ENCODE measurements at places on chromosomes 6 and 20.
A peak's percentile ranks its signal among the peaks of the same experiment; 100 is the strongest.

GRCh38 chr6:170248861-170249600 is 41.8 kb downstream of the DLL1 start:
- no peak for DNase-seq

- no peak for DNase-seq
These were observed 214.6 kb upstream of the CNR1 start for GRCh38 chr6:88380618-88381288.

- DNase-seq: no peak
These were observed 38.5 kb downstream of the PXDC1 start for GRCh38 chr6:3712827-3713665.

DNA sequence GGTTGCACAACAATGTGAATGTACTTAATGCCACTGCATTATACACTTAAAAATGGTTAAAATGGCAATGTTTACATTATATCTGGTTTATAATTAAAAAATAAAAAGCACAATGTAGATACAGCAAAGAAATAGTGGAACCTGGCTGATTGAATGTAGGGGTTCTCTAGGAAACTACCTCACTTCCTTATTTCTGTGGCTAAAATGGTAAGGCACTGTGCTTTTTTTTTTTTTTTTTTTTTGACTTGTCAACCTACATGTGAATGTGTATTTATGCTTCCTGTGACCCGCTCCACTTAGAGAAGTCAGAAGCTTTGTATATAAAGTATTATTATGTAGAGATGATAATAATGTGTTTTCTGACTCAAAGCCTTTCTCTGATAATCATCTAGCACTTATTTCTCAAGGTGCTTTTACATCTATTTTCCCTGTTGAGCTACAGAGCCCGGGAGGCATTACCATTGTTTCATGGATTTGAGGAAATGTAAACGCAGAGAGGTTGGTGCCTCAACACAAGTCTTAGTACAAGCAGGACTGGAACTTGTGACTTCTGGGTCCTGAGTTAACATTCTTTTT is 55.0 kb downstream of the SOX4 start:
- no peak for DNase-seq

DNA sequence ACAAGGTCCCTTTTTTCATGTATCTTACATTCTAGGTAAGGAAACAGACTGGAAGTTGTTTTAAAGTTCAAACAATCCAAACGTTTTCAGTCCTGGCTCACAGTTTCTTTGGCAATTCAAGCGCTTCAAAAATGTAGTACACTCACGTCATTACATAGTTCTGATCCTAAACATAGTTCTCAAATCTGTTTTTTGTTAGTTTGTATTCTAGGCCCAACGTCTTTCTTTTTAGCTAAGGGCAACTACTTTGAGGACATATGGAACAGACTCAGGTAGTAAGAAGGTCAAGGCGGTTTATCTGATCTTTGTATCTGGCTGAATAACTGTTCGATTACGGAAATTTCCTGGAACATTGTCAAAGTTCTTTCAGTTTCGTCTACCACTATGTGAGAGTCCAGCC is 36.9 kb upstream of the PLCB4 start:
- DNase-seq: no peak

GRCh38 chr6:1255636-1256365 is 56.1 kb upstream of the FOXQ1 start:
- DNase-seq: no peak

DNA sequence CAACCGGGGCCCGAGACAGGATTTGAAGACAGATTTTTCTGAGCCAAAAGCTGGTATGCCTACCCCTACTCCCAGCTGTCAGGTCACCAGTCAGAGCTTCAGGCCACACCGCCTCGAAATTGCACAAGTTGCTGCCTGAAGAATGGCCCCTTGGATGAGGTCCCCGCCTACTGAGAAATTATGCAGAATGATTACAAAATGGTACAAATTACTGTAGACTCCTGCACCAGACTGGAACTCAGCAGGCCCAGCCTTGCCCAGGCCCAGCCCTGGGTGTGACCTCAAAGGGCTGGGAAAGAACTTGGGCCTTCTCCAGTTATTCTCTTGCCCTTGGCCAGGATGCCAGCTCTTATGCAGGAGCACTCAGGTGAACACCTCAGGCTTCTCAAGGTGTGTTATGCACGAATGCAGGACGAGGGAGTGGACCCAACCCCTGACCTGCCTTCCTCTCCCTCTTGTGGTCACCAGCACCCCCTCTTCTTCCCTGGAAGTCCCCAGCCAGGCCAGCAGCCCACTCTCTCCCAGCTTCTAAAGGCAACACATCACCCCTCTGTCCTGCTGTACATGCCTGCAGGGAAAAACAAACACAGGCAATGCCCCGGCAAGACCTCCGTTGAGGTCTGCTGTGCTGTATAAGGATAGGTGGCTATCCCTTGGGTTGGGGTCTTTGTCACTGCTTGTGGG is 88.7 kb upstream of the NAA20 start:
- DNase-seq: no peak

- DNase-seq: no peak
These were observed 18.3 kb downstream of the COL9A3 start for GRCh38 chr20:62834967-62835730.

DNA sequence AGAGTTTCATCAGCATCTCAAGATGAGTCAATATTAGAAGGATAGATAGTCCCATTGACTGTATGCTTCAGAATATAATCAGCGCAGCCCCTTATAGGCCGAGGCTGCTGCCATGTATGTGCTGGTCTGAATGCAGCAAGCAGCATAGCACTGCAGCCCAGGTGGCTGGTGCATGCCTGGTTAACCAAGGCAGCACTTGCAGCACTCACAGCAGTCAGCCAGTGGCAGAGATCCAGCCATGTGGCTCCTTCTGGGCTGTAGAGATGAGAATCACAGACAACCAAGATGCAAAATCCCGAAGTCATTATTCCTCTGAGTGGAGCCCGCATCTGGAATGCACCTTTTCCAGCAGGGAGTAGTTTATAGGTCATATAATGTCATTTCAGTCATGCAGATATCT is 251.9 kb downstream of the UST start:
- no peak for DNase-seq

- peak; percentile 30 for DNase-seq
These were observed 6.6 kb upstream of the GUCA1A start for GRCh38 chr6:42166444-42167141.

GRCh38 chr20:11394145-11394833 is 523.4 kb upstream of the BTBD3 start:
- DNase-seq: no peak

DNA sequence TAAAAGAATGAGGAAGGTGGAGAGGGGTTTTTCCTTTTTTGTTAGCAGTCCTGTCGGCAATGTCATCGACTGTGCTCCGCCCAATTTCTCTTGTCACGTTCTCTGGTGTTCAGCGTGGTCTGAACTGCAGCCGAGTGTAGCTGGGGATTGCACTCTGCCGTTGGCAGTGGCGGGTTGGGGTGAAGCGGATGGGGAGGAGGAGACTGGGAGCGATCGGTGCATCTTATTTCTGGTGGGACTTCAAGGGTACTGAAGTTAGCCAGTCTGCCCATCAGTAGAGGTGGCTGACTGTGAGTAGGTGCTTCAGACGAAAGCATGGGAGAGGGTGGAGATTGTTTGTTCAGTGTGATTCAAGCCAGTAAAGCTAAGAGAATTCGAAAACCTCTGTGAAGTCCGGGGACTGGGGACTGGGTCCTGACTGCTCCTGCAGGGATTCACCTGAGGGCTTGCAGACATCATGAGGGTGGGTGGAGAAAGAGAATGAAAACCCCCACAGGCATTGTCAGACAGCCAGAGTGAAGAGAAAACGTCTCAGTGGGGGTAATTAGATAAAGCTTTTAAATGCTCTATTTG is 5.1 kb downstream of the RREB1 start:
- no peak for DNase-seq

GRCh38 chr20:59308493-59309201 is 8.2 kb downstream of the EDN3 start:
- no peak for DNase-seq

GRCh38 chr20:61768571-61769285 is 297.0 kb downstream of the TAF4 start:
- DNase-seq: no peak

DNA sequence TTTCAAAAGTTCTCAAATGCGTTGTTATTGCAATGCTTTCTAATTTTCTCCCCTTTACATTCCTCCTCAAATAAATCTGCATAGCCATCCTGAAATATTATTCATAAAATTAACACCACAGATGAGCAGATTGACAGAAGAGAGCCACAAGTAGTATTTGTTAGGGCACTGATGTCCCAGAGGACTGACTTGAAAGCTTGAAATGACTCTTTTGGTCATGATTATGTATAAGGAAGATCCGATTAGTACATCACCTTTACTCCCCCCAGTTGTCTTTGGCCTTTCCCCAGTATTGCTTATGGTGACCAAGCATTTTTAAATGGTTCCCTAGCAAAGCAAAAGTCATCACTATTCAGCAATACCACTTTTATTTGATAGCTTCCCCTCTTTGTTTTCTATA is 187.6 kb downstream of the ADAT2 start:
- DNase-seq: no peak

- DNase-seq: no peak
These were observed 34.5 kb upstream of the NEDD9 start for GRCh38 chr6:11266926-11267325.

DNA sequence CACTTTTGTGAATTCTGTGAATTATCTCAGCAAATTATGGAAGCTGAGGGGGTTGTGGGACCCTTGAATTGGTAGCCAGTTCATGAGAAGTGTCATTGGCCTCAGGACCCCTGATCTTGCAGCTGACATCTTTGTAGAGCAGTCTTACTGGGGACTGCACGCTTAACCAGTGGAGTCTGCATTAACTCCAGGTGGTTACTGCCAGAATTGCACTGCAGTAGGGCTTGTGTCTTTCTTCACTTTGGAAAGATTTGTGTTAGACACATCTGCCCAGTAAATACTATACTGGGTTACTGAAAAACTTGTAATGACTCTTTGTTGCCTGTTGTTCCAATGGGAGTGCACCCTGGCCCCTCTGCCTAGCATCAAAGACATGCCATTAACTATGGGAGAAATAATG is 21.2 kb upstream of the CDKN1A start:
- DNase-seq: no peak

GRCh38 chr6:14540810-14541540 is 423.4 kb downstream of the CD83 start:
- no peak for DNase-seq

DNA sequence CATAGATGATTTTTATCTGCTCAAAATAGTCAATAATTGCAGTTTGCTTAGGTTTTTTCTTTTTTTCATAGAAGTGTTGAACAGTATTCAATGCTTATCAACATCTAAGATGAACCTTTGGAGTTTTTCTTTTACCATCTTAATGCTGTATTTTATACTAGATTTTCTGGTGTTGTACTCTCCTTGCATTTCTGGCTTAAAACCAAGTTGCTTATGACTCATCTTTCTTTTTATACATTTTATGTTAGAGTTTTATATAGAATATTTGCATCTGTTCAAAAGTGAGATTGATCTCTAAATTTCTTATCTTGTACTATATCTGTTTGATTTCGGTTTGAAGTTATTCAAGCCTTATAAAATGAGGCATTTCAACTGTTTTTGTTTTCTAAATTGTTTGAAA is 232.5 kb downstream of the RFPL4B start:
- no peak for DNase-seq

- DNase-seq: no peak
These were observed 167.8 kb downstream of the SLC24A3 start for GRCh38 chr20:19380211-19380610.

DNA sequence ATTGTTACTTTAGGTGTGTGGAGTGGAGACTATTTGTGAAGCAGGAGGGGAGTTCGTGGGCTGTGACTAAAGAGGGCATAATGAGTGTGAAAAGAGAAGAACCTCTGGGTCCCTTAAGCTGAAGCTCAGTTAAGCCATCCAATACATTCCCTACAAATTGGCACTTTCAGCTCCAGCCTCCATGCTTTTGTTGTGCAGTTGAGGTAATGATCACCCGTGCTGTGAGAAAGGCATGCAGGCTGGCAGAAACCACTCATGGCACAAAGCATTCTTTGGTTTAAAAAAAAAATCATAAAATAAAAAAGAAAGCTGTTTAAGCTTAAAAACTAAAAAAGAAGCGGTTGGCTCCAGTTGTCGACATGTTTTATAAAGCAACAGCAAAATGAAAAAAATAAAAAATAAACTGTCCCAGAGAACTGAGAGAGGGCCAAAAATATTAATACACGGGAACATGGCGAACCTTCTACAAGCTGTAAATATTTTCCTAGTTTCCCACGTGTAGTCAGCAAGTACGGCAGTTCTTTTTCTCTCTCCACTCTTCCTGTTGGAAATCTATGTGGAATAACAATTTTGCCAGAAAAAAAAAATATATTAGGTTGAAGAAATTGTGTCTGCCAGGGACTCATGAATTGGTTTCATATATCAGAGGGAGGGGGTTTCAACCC is 82.2 kb downstream of the ANKRD60 start:
- DNase-seq: no peak

DNA sequence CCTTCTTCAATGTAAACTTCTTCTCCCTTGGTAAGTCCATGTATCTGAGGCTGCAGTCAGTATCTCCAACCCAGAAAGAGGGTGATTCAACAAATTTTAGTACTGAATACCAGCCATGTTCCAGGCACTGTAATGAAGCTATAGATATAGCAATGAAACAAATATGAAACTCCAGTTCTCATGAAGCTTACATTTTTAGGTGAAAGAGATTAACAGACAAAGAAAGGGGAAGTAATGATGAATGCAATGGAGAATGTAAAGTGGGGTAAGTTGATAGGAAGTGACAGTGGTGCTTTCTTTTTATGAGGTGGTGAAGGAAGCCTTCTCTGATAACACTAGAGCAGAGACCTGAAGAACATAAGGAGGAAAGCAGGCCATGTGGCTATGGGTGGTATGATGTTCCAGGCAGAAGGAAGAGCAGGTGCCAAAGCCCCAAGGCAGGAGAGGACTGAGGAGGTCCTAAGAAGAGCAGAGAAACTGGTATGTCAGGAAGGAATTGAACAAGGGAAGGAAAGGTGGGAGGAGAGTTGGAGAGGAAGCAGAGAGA is 143.6 kb downstream of the TFAP2B start:
- DNase-seq: no peak
